Pancreas (tissue), 10 donors: ENCODE measurements at places on chromosomes 11 and 22. TPM values are rescaled to one million over a fixed set of nuclear protein-coding genes. Genes with fewer than 3 reads are reported as not detected.
A peak's percentile ranks its signal among the peaks of the same experiment; 100 is the strongest.

DNA sequence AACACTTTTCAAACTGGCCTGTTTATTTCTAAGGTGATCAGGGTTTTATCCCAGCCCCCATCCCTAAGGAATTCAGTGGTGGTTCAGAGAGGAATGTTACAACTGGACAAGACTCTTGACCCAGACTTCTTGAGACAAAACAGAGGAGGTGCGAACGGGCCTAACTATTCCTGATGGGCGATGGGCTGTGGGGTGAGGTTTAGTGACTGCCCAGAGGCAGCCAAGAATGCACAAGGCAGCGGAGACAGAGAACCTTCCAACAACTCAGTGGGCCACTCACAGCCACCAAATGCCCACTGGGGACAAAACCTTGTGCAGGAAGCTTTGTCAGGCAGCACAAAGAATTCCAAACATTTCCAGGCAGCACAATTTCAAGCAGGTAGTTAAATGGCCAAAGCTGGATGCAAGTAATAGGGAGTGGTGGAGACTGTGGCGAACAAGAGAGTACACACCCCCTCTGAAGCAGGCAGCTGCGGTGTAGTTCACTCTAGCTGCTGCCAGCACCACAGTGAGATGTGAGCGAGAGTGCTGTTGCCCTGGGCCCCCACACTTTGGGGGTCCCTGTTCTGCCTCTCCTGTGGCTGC lies 29.2 kb downstream of the SCUBE1 start:
- no peaks in the 10 kb centered on the region for H3K4me1 ChIP-seq
- no peak for DNase-seq
- no peak overlapping the region for H3K27ac ChIP-seq
- no peak overlapping the region for H3K4me3 ChIP-seq
- no peaks in the 10 kb centered on the region for H3K36me3 ChIP-seq
- H3K27me3 ChIP-seq = no peaks in the 10 kb centered on the region

DNA sequence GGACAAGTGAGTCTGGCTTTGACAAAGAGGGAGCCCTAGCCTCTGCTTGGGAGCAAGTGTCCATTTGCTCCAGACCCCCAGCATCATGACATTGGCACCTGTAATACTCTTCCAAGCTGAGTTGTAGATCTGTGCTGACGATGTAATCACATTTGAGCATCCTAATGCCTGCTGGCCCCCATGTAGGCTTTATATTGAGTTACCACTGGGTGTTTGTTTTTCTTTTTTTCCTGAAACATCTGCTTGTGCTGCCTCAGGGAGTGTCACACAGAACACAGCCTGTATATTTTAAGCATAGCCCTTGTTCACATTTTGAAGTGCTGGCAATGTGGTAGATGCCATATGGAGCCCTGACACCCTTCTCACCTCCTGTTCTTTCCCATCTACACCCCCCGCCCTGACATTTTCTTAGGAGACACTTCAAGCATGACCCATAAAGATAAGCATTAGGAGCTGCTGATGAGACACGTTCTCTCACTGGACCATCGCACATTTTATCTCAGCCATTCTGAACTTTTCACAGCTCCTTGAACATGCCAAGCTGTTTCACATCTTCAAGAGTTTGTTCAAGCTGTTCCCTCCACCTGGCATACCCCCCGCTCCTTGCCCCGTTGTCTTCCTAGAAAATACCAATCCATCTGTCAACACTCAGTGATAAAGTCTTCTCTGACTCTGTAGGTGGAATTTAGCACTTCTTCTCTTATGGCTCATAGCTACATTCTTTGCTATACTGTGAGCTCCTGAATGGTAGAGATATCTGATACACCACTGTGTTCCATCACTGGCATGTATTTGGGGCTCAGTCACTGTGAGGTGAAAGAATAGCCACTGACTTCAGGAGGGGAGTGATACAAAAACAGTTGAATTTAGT lies 128.7 kb downstream of the TRIM44 start:
- no peaks in the 10 kb centered on the region for H3K36me3 ChIP-seq
- no peak overlapping the region for H3K4me3 ChIP-seq
- no peak overlapping the region for H3K27ac ChIP-seq
- no peaks in the 10 kb centered on the region for H3K27me3 ChIP-seq
- peaks cover 8% of the 10 kb centered on the region for H3K4me1 ChIP-seq

DNA sequence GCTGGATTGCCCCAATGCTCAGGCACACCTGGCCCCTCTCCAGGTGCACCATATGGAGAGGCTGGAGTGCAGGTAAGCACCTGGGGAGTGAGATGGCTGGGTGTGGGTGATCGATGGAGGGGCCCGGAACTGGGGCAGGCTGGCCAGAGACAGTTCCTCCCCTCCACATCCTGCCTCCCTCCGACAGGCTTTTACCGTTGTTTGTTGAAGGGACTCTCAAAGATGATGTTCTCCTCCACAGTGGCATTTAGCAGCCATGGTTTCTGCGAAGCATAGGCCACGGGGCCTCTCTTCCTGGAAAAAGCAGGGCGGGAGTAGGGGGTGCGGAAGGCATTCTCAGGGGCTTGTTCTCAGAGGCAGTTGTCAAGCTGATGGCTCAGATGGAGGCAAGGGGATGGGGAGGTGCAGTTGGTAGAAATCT lies 25.9 kb upstream of the KCNJ11 start:
- no peak overlapping the region for H3K4me3 ChIP-seq
- H3K4me1 ChIP-seq = peaks cover 29% of the 10 kb centered on the region
- DNase-seq = peak; percentile 74
- no peaks in the 10 kb centered on the region for H3K36me3 ChIP-seq

DNA sequence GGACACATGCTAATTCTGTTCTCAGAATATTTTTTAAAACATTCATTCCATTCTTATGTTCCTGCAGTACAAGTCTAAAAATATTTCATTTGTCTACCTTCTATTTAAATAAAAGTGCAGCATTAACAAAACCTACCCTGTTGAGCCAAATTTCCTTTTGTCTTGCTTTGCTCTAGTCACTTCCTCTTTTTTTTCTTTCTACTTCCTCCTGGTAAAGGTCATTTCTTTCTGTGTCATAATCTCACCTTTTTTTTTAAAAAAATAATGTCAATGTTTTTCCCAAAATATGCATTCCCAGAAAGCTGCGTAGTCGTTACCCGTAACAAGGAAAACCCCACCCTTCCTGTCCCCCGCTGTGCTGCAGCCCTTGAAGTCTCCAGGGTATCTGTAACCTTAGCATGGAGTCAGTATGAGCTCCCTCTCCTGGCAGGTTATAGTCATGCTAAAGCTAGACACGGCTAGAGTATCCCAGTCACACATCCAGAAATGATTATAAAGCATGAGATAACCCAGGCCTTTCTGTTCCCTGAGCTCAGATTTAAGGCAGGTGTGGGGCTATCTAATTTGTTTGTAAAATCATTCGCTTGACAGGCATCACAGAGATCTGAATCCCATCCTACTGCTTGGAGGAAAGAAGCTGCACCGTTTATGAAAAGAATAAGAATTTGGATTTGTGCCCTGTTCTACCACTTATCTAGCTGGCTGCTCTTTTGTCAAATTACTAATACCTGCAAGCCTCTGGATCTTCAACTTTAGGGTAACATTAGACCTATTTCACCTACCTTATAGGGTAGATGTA lies 51.1 kb upstream of the EED start:
- no peaks in the 10 kb centered on the region for H3K4me1 ChIP-seq
- no peaks in the 10 kb centered on the region for H3K27me3 ChIP-seq
- no peak overlapping the region for H3K4me3 ChIP-seq
- DNase-seq = peak; percentile 70
- no peak overlapping the region for H3K27ac ChIP-seq
- no peaks in the 10 kb centered on the region for H3K36me3 ChIP-seq

GRCh38 chr22:36359470-36359996 lies 28.2 kb downstream of the MYH9 start:
- H3K27ac ChIP-seq = no peak overlapping the region
- DNase-seq = no peak
- no peaks in the 10 kb centered on the region for H3K27me3 ChIP-seq
- H3K4me1 ChIP-seq = peaks cover 92% of the 10 kb centered on the region
- no peak overlapping the region for H3K4me3 ChIP-seq
- no peaks in the 10 kb centered on the region for H3K36me3 ChIP-seq

The RFPL3 gene
- total RNA-seq = not detected

The CD3D gene
- 0.55 TPM for total RNA-seq

The OR51B5 gene
- total RNA-seq = not detected

The BTBD18 gene
- total RNA-seq = not detected

The DRD2 gene
- total RNA-seq = not detected
